ENCODE measurements at places on chromosomes 16 and 17. TPM values are rescaled to one million over a fixed set of nuclear protein-coding genes. Genes with fewer than 3 reads are reported as not detected.

DNA sequence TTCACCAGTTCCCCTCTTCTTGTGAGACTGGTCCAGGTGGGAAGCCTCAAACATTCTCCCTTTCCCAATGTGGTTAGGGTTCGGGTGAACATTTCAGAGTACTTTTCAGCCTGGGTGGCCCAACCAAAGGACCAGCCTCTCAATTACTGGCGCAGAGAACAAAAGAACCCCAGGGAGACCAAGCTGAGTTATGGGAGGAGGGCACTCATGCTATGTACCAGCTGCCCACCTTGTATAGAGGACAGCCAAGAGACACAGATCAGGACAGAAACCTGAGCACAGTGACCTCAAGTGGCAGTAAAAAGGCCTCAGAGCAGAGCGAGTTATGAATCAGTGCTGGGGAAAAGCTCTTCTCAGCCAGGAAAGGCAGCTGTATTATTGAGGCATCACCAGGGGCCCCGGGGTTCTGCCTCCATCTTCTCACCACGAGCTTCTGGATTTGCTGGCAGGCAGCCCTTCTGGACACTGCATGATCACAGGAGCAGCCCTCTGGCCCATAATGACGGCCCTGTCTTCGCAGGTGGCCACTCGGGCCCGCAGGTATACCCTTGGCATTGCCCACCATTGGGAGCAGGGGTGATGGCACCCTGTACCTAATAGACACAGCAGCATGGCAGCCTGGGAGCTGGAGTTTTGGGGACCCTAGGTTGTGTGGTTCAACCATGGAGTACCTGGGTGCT lies 3.8 kb downstream of the G6PC3 start:
- H3K4me3 ChIP-seq = no peak overlapping the region
- H3K27me3 ChIP-seq = no peaks in the 10 kb centered on the region
- DNase-seq = no peak
- peaks cover 15% of the 10 kb centered on the region for H3K4me1 ChIP-seq

Gene KRT40
- not detected for polyA plus RNA-seq

DNA sequence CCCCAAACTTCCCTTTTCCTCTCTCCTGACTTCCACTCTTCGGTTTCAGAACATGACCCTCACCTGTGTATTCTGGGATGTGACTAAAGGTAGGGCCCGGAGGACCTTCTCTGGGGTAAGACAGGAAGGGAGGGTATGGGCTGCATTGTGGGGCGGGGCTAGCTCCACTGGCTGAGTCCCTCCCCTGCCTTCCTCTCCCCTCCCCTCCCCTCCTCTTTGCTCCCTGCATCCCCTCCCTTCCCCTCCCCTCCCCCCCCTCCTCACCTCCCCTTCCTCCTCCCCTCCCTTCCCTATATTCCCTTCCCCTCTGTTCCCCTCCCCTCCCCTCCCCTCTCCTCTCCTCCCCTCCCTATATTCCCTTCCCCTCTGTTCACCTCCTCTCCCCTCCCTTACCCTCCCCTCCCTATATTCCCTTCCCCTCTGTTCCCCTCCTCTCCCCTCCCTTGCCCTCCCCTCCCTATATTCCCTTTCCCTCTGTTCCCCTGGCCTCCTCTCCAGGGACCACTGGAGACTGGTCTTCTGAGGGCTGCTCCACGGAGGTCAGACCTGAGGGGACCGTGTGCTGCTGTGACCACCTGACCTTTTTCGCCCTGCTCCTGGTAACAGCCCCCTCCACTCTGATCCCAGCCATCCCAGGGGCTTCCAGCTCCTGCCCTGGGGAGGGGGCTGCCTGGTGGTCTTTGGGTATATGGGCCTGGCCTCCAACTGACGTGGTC lies 11.8 kb downstream of the ADGRG3 start:
- H3K27me3 ChIP-seq = no peaks in the 10 kb centered on the region
- H3K27ac ChIP-seq = no peak overlapping the region
- H3K4me3 ChIP-seq = no peak overlapping the region
- DNase-seq = no peak
- H3K4me1 ChIP-seq = peaks cover 20% of the 10 kb centered on the region

GRCh38 chr17:1228781-1229348 lies 41.4 kb upstream of the BHLHA9 start:
- H3K36me3 ChIP-seq = no peaks in the 10 kb centered on the region
- H3K4me3 ChIP-seq = peak overlapping the region; percentile 43
- no peaks in the 10 kb centered on the region for H3K4me1 ChIP-seq
- H3K27ac ChIP-seq = no peak overlapping the region

GRCh38 chr16:73064212-73064993 lies 16.5 kb upstream of the ZFHX3 start:
- H3K4me1 ChIP-seq = peaks cover 17% of the 10 kb centered on the region
- H3K27me3 ChIP-seq = peaks cover 99% of the 10 kb centered on the region
- peak; percentile 88 for DNase-seq

Gene LRRC36
- 0.75 TPM for polyA plus RNA-seq

Gene NPW
- polyA plus RNA-seq = 38.6 TPM

Gene RAB11FIP4
- 8.8 TPM for polyA plus RNA-seq

DNA sequence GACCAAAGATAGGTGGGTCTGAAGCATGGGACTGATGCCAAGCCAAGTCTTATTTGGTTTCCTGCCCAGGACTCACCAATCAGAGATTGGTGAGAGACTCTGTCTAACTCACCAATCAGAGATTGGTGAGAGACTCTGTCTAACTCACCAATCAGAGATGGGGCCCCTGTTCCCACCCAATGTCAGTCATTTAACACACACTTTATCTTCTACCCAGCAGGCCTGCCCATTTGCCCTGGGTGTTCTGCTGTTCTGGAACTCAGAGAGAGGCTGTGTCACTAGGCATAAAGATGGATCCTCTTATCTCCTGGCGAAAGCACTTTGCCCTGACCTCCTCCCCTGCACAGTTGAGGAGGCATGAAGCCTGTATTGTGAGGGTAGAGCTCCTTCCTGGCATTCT lies 5.4 kb upstream of the RHOT1 start:
- no peaks in the 10 kb centered on the region for H3K27me3 ChIP-seq
- no peak overlapping the region for H3K4me3 ChIP-seq
- H3K4me1 ChIP-seq = peaks cover 6% of the 10 kb centered on the region
- H3K36me3 ChIP-seq = no peaks in the 10 kb centered on the region

DNA sequence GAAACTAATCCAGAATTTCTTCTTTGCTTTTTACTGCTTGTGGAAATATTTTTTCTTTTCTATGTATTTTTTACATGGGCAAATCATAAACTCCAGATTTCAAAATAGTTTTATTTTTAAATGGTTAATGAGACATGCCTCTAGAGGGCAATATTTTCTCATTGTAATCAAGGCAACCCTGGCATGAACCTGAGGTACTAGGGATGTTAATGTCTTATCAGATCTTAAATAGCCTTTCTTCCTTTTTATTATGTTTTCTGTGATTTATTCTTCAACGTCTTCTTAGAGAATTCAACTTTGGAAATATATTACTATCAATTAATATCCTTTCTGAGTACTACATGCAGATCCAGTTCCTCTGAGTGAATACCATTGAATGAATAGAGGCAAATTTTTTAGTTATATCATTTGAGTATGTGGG lies 324.7 kb downstream of the BCAS3 start:
- H3K4me3 ChIP-seq = no peak overlapping the region
- peak; percentile 70 for DNase-seq
- H3K36me3 ChIP-seq = no peaks in the 10 kb centered on the region
- no peaks in the 10 kb centered on the region for H3K27me3 ChIP-seq

Gene CNTNAP4
- polyA plus RNA-seq = not detected

DNA sequence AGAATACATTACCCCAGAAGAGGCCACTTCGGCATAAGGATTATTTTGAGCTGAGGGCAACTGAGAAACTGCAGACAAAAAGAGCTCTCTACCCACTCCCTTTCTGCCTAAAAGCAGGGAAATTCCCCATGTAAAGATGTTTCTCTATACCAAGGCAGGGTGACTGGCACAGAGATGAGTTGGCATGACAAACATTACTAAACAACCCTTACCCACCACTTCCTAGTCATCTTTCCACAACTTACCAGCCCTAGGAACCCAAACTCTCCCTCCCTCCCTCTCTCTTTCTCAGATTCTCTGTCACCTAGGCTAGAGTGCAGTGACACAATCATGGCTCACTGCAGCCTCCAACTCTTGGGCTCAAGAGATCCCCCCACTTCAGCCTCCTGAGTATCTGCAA lies 68.6 kb downstream of the EMP2 start:
- H3K36me3 ChIP-seq = no peaks in the 10 kb centered on the region
- H3K27me3 ChIP-seq = no peaks in the 10 kb centered on the region
- peaks cover 5% of the 10 kb centered on the region for H3K4me1 ChIP-seq
- H3K4me3 ChIP-seq = no peak overlapping the region
- no peak for DNase-seq

DNA sequence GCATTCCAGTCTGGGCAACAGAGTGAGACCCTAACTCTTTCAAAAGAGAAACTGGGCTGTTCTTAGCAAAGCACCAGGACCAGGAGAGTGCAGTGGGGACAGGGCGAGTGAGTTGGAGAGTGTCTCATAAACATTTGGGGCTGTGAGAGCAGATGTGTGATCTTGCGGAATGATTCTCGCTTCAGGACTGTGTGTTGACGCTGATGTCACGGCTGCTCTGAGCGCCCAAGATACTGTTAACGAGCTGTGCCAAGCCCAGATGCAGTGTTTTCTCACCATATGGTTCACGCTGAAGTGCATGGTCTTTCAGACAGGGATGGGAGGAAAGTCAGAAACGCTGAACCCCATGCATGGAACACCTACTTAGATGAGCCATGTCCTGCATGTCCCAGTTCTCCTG lies 438.2 kb downstream of the HS3ST4 start:
- H3K36me3 ChIP-seq = no peaks in the 10 kb centered on the region
- peaks cover 3% of the 10 kb centered on the region for H3K4me1 ChIP-seq
- no peak overlapping the region for H3K4me3 ChIP-seq

DNA sequence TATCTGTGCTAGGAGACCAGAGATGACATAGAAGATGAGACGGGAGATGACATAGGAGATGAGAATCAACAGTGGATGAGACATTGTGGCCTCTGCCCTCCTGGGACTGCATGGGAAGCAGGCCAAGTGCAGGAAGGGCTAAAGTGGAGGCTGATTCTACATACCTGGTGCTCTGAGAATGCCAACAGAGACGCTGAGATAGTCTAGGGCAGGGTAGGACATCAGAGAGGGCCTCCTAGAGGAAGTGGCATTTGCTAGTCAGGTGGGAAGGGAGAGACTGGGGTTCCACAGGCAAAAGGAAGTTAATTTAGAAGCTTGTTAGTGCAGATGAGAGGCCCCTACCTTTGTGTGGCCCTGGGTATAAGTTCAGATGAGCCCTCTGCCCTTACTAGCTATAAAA lies 224.2 kb downstream of the CBLN1 start:
- H3K4me3 ChIP-seq = no peak overlapping the region
- H3K4me1 ChIP-seq = no peaks in the 10 kb centered on the region
- H3K36me3 ChIP-seq = no peaks in the 10 kb centered on the region
- no peak overlapping the region for H3K27ac ChIP-seq
- DNase-seq = no peak

DNA sequence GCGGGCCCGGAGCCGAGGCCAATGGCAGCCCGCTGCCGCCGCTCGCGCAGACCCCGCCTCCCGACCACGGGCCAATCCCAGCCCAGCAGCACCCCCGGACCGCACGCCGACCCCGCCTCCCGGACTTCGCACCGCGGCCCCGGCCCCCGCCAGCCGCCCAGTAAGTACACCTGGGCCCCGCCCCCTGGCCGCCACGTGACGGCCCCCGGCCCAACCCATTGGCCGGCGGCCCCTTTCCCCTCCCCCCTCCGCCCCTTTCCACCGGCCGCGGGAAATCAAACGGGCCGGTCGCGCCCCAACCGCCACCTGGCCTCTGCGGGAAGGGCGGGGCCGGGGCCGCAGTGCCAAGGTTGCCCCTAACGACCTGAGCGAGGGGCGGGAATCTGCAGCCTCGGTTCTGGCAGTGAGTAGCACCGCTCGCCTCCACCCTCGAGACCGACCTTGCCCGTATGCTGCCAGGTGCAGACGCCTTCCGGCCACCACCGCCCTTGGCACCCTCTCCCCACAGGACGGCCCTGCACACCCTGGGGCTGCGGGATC lies at the start of gene YBX2:
YBX2 (minus strand) TSS at position 26 of the 540 bp plus-strand sequence. CDS start 139 bp downstream, outside the sequence.
- no peaks in the 10 kb centered on the region for H3K36me3 ChIP-seq
- peaks cover 4% of the 10 kb centered on the region for H3K27me3 ChIP-seq
- peak within 1 kb of the TSS; percentile 5 for H3K27ac ChIP-seq
- DNase-seq = peak; percentile 25
- peak within 1 kb of the TSS; percentile 38 for H3K4me3 ChIP-seq

GRCh38 chr16:31404353-31405064 lies 11.4 kb downstream of the ITGAD start:
- no peak overlapping the region for H3K4me3 ChIP-seq
- no peak overlapping the region for H3K27ac ChIP-seq
- H3K27me3 ChIP-seq = peaks cover 5% of the 10 kb centered on the region
- no peaks in the 10 kb centered on the region for H3K36me3 ChIP-seq

DNA sequence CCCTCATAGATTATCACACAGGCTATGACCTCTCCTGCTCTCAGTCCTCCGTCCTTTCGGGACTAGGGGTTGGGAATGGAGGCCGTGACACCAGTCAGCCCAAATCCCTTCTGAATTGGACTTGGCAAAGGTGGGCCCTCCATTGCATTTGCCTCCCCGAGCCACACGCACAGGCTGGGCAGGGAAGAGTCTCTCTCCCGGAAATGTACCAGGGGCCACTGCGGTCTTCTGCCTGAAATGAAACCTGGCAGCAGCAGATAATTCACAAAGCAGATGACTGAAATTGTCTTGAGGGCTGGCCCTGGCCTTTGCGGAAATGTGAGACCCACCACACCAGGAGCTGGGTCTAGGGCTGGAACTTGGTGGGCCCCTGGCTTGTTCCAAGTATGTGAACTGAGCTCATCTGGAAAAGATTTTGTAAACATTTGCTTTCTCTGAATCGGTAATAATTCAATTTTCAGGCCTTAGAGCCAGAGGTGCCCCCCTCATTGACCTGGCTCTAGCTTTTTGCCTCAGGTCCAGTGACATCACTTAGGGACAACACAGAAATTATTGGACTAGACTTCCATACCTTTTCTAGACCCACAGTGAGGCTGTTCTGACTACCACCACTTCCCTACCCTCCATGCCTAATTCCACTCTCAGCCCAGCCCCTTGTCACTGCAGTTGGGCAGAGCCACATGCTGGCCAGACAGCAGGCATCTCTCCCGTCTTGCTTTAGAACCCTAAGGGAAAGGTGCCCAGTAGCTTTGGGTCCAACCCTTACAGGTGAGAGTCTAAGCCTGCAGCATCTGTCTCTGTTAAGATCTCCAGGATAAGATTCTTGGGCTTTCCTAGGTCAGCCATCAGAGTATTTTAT lies 75.2 kb downstream of the CCDC182 start:
- no peaks in the 10 kb centered on the region for H3K27me3 ChIP-seq
- H3K4me3 ChIP-seq = no peak overlapping the region
- DNase-seq = no peak
- H3K27ac ChIP-seq = no peak overlapping the region

DNA sequence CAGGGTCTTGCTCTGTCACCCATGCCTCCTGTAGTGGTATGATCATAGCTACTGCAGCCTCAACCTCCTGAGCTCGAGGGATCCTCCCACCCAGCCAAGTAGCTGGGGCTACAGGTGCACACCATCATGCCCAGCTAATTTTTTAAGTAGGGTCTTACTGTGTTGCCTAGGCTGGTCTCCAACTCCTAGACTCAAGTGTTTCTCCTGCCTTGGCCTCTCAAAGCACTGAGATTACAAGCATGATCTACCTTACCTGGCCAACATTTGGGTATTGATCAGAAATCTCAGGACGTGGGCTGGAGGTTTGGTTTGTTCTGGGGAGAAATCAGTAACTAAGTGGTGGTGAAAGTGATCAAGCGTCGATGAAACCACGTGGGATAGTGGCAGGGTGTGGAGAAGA lies 4.1 kb downstream of the CHD9 start:
- no peak overlapping the region for H3K4me3 ChIP-seq
- DNase-seq = no peak
- no peaks in the 10 kb centered on the region for H3K4me1 ChIP-seq
